ENCODE measurements at places on chromosomes 3 and 15.

GRCh38 chr3:135243616-135244015 is 448.6 kb downstream of the EPHB1 start:
- no peak for DNase-seq

GRCh38 chr3:68403741-68404140 is 528.6 kb downstream of the TAFA4 start:
- DNase-seq = no peak

DNA sequence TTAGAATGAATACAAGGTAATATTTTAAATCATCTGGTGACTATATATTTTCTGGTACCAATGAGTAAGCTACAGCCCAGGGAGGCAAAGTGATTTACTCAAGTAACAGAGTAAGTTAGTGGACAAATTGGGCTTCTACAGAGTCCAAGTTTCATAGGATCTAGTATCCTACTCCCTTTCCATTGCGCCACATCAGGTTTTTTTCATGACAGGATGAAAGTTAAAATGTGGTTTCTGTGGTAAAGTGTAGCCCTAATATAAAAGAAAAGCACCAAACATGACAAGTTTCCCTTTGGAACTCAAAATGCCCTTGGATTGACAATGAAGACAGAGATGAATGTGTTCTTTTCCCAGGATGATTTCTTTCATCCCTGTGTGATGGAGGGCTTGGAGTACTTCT is 350.8 kb upstream of the ZNF385D start:
- no peak for DNase-seq

- DNase-seq = no peak
These were observed 689.0 kb downstream of the NTRK3 start for GRCh38 chr15:87567406-87568030.

GRCh38 chr3:131786386-131786785 is 248.4 kb downstream of the CPNE4 start:
- no peak for DNase-seq

DNA sequence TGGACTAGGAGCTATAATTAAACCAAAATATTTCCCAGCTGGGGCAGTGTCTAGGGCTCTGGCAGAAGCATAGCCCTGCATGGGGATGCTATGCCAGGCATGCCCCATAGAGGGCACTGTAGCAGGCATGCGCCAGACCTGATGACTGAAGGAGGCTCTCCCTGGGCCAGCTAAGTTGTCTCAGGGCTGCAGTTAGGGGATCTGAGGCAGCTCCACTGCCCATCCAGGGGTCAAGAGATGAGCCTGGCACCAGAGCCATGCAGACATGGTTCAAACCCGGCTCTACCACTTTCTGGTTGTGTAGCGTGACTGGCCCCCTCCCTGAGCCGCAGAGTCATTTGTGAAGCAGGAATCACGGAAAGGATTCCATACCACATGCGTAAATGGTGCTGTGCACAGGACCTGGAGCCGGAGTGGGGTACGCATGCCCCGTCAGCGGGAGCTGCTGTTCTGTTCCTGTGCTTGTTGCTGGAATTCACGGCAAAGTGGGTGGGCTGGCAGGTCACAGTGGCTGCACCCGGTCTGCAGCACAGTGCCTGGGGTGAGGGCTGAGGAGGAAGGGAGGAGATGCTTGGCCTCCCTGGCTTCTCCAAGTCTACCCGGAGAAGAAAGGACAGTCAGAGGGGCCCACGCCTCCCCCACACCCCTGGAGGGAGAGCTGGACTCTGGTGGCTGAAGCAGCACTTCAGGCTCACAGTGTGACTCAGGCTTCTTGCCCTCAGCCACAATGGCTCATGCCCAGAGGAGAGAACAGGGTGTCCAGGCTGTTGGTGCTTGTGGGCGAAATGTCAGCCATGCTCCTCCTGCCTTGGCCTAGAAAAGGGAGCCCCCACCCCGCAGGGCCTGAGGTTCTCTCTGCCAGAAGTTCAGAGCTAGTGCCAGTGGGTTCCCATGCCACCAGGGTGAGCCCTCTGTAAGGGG is 43.1 kb downstream of the DNASE1L3 start:
- DNase-seq = peak; percentile 48

DNA sequence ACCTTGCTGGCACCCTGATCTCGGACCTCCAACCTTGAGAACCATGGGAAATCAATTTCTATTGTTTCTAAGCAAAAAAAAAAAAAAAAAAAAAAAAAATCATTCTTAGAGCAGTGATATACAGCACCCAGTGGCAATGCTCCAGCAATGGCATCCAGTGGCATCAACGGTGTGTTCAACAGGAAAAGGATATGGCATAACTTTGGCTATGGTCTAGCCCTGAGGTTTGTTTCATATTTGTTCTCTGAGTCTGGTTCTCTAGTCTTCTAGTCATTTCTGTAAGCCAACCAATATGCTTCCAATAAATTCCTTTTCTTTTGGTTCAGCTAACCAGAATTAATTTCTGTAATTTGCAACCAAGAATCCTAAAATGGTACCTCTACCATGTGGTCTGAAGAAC is 19.2 kb downstream of the DENND4A start:
- no peak for DNase-seq

GRCh38 chr15:66855041-66855440 is 153.0 kb downstream of the SMAD6 start:
- no peak for DNase-seq

All from T-helper 2 cell treated with Interferon-gamma antibody and Interleukin-4, amounts not matched to agents 5 μg/mL and 100 μg/mL, for 36 hours (primary cell).